ENCODE measurements at places on chromosomes 5 and 9. TPM values are rescaled to one million over a fixed set of nuclear protein-coding genes. Genes with fewer than 3 reads are reported as not detected.

CYLC2 gene
- not detected for total RNA-seq

PFN3 gene
- 0.82 TPM for total RNA-seq

CDC20B gene
- not detected for total RNA-seq

LEAP2 gene
- total RNA-seq, result 1.2 TPM

PARP8 gene
- 48.5 TPM for total RNA-seq

GABRA1 gene
- total RNA-seq, result 29.8 TPM

IL3 gene
- not detected for total RNA-seq

SLC22A4 gene
- total RNA-seq, result 1.6 TPM

DBN1 gene
- 187 TPM for total RNA-seq

GARIN3 gene
- not detected for total RNA-seq

NOL8 gene
- total RNA-seq, result 12.6 TPM

DPYSL3 gene
- 888 TPM for total RNA-seq

SPATA24 gene
- total RNA-seq, result 1.6 TPM

PDE6A gene
- total RNA-seq, result not detected

SLCO4C1 gene
- total RNA-seq, result 0.82 TPM

RGS7BP gene
- total RNA-seq, result 9.4 TPM

RPL7A gene
- total RNA-seq, result 1,196 TPM

RARS1 gene
- 236 TPM for total RNA-seq

MLANA gene
- total RNA-seq, result not detected

GPR150 gene
- total RNA-seq, result not detected

MOCS2 gene
- total RNA-seq, result 28.9 TPM

TTC16 gene
- total RNA-seq, result not detected

C8G gene
- total RNA-seq, result not detected

LVRN gene
- total RNA-seq, result 1.6 TPM

UBAP2 gene
- 66.0 TPM for total RNA-seq

ATP6V1G1 gene
- 108 TPM for total RNA-seq

FAM81B gene
- not detected for total RNA-seq

PCDHB10 gene
- total RNA-seq, result 13.9 TPM

C9orf153 gene
- not detected for total RNA-seq
